NCI-H510A treated with DMSO at 0.1 percent for 48 hours (cell line): ENCODE measurements at places on chromosomes 5 and 9.

DNA sequence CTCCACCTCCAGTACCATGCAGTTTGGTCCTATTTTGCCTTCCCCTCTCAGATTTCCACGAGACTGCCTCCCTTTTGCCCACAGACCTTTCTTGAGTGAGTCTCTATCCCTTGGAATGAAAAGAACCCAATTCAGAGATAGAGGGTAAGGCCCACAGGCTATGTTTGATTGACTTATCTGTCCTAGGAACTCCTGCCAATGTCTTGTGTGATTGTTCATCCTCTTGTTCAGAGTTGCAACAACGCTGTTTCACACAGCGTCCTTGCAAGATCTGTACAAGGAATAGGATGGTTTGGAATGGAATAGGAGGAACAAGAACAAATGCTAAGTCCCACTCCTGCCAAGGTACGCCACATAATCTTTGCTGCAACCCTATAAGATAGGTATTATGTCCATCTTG lies 142.2 kb upstream of the ABCA1 start:
- DNase-seq: no peak

DNA sequence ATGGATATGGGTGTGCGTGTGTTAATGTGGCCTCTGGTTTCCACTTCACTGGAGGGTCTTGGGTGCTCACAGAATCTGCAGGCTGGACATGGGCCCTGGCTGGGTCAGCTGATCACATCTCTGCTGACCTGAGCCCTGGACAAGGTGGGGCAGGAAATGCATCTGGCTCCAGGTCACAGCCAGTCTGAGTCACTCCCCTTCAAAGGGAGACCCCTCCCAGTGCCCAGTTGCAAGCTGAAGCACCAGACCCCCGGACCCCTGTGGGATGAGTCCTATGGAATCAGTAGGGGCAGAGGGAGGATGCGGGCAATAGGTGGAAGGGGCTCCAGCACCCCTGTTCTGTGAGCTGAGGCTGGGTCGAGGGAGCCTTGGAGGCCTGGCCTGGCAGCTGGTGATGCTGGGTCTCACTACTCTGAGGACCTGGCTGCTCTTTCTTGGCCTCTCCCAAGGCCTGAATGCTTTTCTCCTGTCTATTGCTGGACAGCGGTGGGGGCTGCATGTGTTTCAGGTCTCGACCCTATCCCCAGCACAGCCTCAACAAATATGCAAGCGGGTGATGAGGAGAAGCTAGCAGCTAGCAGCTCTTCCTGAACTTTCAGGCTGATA lies 54.5 kb downstream of the PHF2 start:
- no peak for DNase-seq

DNA sequence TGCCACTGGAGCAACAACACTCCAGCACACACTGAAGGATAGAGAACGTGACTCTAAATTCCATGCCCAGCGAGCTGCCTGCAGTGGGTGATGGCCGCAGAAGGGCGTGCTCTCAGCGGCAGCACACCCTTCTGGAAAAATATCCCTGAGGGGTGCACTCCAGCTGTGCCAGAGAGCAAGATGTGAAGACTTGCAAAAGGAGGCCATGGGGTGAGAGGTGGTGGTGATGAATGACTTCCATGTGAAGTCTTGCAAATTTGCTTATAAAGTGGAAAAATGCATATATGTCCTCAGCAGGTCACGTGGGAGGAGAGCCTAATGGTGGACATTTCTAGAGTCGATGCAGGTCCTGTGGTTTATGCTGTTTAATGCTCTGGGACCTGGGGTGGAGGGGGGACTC lies 39.8 kb upstream of the COL5A1 start:
- no peak for DNase-seq

DNA sequence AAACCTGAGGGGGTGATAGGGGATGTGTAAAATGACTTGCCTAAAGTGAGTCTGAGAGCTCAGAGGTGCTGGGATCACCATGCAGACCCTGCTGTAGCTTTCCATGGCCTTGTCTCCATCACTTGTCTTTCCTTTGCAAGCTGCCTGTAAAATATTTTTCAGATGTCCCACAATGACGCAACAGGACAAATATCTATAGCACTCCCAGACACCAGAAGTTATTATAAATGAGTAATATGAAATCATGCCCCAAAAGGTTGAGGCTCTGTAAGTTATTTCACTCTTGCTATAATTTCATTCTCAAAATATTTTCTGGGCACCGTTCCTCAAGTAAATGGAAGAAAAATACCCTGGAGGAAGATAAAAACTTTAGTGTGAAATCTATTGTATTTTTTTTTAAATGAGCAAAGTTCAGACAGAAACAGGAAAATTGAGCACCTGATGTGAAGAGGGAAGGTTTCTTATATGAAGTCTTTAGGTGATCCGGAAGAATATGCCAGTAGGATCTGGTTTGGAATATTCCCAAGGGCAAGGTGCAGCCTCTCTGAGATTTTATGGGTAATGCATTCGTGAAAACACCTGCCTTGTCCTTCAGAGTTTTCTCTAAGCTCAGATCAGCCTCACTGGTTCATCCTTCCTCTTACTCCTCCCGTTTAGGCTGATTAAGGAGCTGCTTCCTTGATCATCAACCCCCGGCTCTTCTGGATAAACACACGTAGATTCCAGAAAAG lies 138.3 kb upstream of the DMAC1 start:
- DNase-seq: no peak

GRCh38 chr5:54446379-54446732 lies 9.1 kb upstream of the HSPB3 start:
- DNase-seq: no peak

GRCh38 chr9:15873573-15874177 lies 320.8 kb downstream of the CCDC171 start:
- DNase-seq: peak; percentile 33

GRCh38 chr5:156594406-156594805 lies 255.7 kb upstream of the PPP1R2B start:
- no peak for DNase-seq

DNA sequence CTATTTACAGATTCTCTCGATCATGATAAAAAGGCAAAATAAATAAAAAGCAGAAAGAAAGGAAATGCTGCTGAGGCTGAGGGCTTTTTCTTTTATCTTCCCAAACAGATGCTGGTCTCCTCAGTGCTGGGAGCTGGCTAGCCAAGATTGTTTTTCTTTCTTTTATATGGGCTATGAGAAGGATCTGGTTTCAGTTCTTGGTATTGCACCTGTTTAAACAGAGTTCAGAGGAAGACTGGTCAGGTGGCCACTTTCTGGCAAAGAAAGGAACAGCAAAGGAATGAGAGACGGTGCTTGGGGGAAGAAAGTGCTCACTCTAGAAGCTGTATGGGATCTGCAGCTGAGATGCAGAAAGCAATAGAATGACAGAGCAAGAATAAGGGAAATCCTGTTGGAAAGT lies 88.9 kb downstream of the SLF1 start:
- DNase-seq: peak; percentile 42
